CD8-positive, alpha-beta T cell (primary cell): ENCODE measurements at places on chromosomes 5 and 9.

- DNase-seq, result no peak
Observed at GRCh38 chr9:113922160-113922559, 46.1 kb downstream of the ZNF618 start.

- DNase-seq, result no peak
Observed at GRCh38 chr9:14004110-14004509, 309.8 kb downstream of the NFIB start.

GRCh38 chr9:7293091-7293490 is 506.5 kb downstream of the DMAC1 start:
- DNase-seq, result no peak

GRCh38 chr5:171619196-171619595 is 166.4 kb upstream of the SMIM23 start:
- no peak for DNase-seq
